IMR-90 (cell line): ENCODE measurements at places on chromosomes 16 and 17. TPM values are rescaled to one million over a fixed set of nuclear protein-coding genes. Genes with fewer than 3 reads are reported as not detected.

RTN4RL1 gene
- under 0.01 TPM in 2 replicates for total RNA-seq

CLDN7 gene
- total RNA-seq = 0.56 and 1.4 TPM in 2 replicates

ITGA2B gene
- total RNA-seq = under 0.01 TPM in 2 replicates

PSMD11 gene
- total RNA-seq = 68.0 and 85.9 TPM in 2 replicates

CHST6 gene
- total RNA-seq = under 0.01 TPM in 2 replicates

DNA sequence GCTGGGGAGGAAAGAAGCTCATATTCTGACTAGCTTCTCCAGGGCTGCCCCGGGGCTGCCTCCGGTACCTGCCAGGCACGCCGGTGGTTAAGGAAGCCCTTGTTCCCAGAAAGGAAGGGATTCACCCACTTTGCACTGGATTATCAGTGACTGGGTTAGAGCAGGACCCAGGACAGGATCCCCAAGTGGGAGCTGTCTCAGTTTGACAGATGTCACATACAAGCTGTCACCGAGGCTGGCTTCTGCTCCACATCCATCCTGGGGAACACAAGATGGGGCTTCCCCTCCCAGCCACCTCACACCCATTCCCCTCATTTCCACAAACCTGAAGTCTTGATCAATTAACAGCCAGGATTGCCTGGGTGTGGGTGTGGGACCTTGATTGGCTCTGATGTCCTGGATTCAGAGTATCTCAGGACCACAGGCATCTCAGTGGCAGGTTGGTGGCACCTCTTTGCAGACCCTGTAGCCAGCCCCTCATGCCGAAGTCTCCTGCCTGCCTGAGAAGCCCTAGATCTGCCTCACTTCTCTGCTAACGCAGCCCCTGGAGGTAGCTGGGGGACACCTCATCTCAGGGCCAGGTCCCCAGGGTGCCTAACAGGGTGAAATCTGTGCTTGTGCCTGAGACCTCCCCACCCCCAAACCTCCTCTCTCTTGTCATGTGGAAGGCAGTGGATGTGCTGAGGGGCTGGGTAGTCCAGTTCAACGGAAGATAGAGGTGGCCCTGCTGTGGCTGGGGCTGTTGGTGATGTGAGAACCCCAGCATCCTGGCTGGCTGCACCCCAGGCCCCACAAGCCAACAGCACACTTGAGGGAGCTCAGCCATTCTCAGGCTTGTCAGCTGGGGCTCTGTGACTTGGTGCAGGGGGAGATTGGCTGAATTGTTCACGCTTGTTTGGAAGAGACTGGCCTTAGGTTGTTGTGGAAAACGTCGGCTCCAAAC, 1.4 kb downstream of the CACNG5 start:
- H3K27ac ChIP-seq = no peak overlapping the region
- H3K4me3 ChIP-seq = no peak overlapping the region
- peaks cover 59% of the 10 kb centered on the region for H3K27me3 ChIP-seq
- DNase-seq = no peak
- no peaks in the 10 kb centered on the region for H3K36me3 ChIP-seq
- no peaks in the 10 kb centered on the region for H3K4me1 ChIP-seq

DNA sequence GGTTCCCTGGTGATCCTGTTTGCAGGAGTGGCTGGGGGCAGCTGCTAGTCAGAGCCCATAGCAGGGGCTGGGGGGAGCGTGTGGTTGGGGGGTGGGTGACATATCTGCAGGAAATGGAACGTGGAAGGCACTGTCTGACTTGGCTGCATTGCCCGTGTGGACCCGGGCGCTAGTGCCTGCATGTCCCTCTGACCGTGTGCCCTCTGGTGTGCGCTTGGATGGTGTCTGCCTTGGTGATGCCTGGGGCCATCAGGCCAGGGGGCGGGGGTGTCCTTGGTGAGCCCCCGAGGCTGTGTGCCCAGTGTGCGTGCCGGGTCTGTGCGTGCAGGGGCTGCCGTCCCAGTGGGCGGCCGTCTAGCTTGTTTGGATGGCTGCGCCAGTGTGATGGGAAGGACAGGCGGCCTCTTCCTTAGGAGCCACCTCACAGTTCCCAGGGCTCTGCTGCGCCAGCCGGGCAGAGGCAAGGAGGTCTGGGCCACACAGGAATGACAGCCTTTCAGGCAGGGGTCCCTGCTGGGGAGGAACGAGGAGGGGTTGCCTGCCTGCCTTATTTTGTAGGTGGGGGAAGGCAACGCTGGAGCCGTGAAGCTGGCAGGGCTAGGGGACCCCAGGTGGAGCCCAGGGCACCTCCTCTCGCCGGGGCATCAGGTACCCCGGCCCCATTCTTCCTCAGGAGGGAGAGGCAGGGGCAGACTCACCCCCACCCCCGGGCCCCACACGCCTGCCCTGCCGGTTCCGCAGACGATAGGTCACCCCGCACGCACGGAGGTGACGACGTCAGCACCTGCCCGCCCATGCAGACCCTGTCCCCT, 693 bp downstream of the NDRG4 start:
- H3K27me3 ChIP-seq = no peaks in the 10 kb centered on the region; the same call in 1 of the 2 replicates
- no peak for DNase-seq
- peak overlapping the region; percentile 16; the same call in 1 of the 2 replicates for H3K27ac ChIP-seq
- H3K4me1 ChIP-seq = peaks cover 7% of the 10 kb centered on the region; the same call in 1 of the 2 replicates

- H3K27me3 ChIP-seq = no peaks in the 10 kb centered on the region
- peak overlapping the region; percentile 66 for H3K4me3 ChIP-seq
- H3K4me1 ChIP-seq = no peaks in the 10 kb centered on the region
Observed at GRCh38 chr17:19867079-19867328, 732 bp downstream of the ULK2 start.

DNA sequence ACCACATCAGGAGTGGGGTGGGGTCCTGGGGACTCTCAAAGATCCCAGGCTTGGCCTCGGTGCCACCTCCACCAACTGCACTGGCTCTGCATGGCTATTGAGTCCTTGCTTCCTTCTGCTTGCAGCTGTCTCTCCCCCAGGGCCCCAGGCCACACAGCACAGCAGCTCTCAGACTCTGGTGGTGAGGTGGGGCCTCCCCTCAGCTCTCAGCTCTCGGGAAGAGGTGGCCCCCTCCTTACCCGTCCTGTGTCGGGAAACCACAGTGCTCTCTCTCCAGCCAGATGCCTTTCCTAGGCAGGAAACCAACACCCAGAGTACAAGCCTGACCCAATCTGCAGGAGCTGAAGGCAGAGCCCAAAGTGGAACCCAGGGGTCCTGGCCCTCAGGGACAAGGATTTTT, 18.5 kb downstream of the SRCIN1 start:
- H3K36me3 ChIP-seq = no peaks in the 10 kb centered on the region
- DNase-seq = no peak
- no peak overlapping the region for H3K27ac ChIP-seq
- no peak overlapping the region for H3K4me3 ChIP-seq

- H3K36me3 ChIP-seq = no peaks in the 10 kb centered on the region
- no peak overlapping the region for H3K27ac ChIP-seq
- DNase-seq = no peak
- H3K4me3 ChIP-seq = no peak overlapping the region
- H3K27me3 ChIP-seq = no peaks in the 10 kb centered on the region
- H3K4me1 ChIP-seq = no peaks in the 10 kb centered on the region
Observed at GRCh38 chr17:74516561-74517328, 14.5 kb downstream of the CD300LB start.

DNA sequence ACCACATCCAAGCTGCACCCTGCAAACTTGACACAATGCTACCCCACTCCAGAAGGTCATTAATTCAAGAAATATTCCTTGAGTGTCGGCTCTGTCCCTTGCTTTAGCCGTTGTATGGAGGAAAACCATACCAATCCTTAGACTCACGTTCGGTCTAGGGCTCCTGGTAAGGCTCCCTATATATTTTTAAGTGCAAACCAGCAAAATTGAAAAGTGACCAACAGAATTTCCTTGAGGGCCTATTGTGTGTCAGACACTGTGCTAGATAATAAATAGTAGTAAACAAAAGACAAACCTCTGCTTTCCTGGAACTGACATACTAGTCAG, 390 bp upstream of the BBS2 start:
- DNase-seq = no peak
- peak overlapping the region; percentile 68 for H3K27ac ChIP-seq
- peak overlapping the region; percentile 92 for H3K4me3 ChIP-seq
- H3K27me3 ChIP-seq = no peaks in the 10 kb centered on the region

GRCh38 chr16:83549316-83550182, 258.2 kb upstream of the HSBP1 start:
- no peak overlapping the region for H3K27ac ChIP-seq
- no peaks in the 10 kb centered on the region for H3K27me3 ChIP-seq
- H3K36me3 ChIP-seq = no peaks in the 10 kb centered on the region
- no peak overlapping the region for H3K4me3 ChIP-seq
- peaks cover 1% of the 10 kb centered on the region; the same call in 1 of the 2 replicates for H3K4me1 ChIP-seq
- DNase-seq = no peak

DNA sequence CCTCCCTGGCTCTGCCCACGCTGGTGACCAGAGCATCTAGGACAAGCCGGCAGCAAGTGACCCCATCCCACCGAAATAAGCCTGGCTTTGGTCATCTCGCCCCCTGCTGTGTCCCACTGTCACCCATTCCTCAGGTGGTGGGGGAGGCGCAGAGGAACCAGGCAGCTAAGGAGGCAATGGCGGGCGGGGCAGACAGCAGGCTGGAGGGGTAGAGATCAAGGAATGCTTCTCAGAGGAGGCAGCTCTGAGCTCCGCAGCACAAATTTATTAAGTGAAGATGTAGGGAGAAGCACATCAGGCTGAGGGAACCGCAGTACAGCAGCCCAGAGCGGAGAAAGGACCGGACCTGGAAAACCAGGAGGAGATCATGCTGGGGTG, 7.5 kb upstream of the KREMEN2 start:
- peaks cover 47% of the 10 kb centered on the region for H3K27me3 ChIP-seq

GRCh38 chr16:52932321-52932720, 120.4 kb downstream of the CHD9NB start:
- no peak overlapping the region for H3K4me3 ChIP-seq
- no peaks in the 10 kb centered on the region for H3K36me3 ChIP-seq
- H3K27ac ChIP-seq = no peak overlapping the region

DNA sequence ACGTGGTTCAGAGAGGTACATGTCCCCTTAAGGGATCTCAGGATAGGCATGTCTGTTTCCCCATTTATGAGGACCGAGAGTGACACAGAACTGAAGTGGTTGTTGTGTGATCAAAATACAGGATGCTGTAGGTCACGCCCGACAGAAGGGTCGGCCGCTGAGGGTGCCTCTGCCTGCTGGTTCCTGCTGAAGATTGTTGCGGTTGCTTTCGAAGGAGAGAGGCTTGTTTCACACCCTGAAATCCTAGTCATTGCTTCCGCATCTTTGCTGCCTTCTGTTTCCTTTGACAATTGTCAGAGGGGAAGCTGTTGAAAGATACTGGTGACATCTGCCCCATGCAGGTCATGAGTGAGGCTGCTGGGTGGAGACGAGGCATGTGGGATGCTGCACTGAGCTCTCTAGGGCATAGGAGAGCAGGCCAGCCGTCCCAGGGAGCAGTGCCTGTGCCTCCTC, 3.8 kb upstream of the NAT9 start:
- no peak for DNase-seq
- no peak overlapping the region for H3K4me3 ChIP-seq
- H3K4me1 ChIP-seq = peaks cover 6% of the 10 kb centered on the region; the same call in 1 of the 2 replicates
- no peak overlapping the region for H3K27ac ChIP-seq

DNA sequence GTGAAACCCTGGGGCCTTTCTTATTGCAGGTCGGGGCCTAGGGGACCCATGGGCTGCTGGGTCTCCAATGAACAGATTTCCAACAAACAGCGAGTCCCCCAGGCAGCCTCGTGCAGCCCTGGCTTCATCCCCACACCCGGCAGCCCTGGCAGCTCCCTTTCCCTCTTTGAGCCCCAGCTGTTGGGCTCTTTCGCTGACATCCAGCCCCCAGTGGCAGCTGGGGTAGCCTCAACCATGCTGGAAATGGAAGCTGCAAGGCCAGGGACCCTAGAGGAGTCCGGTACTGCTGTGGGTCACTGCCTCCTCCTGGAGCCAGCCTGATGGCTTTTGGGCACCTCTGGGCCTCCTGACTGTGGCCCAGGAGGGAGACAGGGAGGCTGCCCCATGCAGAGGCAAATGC, 5.9 kb downstream of the RPUSD1 start:
- H3K4me3 ChIP-seq = no peak overlapping the region
- H3K4me1 ChIP-seq = peaks cover 7% of the 10 kb centered on the region; the same call in 1 of the 2 replicates
- DNase-seq = no peak
- H3K27ac ChIP-seq = no peak overlapping the region
- peaks cover 9% of the 10 kb centered on the region; the same call in 1 of the 2 replicates for H3K27me3 ChIP-seq
- peaks cover 10% of the 10 kb centered on the region; the same call in 1 of the 2 replicates for H3K36me3 ChIP-seq

DNA sequence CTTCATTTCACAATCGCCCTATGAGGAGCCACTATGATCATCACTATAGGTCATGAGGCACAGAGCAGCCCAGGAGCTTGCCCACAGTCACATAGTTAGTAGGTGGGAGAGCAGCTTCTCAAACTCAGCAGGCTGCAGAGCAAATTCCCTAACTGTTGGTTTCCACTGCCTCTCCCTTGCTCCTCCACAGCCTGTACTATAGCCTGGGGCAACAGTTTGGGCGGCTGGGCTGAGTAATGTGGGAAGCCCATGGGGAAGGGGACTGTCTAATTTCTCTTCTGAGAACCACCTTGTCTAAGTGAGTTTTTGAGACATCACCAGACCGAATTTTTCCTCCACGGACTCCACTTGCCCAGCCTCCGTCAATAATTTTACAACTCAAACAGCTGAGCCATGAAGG, 73.4 kb upstream of the GPR139 start:
- no peaks in the 10 kb centered on the region for H3K4me1 ChIP-seq
- DNase-seq = no peak
- no peak overlapping the region for H3K4me3 ChIP-seq
- no peaks in the 10 kb centered on the region for H3K27me3 ChIP-seq

DNA sequence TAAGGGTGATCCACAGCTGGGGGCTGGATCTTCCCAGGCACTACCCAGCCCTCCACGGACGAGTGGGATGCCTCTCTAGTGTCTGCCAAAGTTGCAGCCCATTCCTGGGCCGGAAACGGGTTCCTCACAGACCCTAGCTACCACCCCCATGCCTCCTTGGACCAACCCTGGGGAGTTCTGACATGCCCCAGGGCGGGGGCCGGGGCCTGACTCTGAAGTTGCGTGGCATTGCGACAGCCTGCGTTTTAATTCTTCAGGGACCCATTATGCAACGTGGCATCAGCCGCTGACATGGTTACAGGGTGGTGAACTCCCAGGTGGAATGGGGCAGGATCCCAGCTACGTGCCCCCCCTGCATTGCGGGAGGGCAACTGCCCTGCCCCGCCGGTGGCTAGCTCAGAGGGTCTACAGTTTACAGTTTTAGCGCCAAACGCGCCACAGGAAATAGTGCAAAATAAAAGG, 2.7 kb downstream of the CBX4 start:
- no peak overlapping the region for H3K27ac ChIP-seq
- H3K27me3 ChIP-seq = peaks cover 16% of the 10 kb centered on the region
- H3K36me3 ChIP-seq = peaks cover 21% of the 10 kb centered on the region; the same call in 1 of the 2 replicates

GRCh38 chr17:34780438-34780837, 180.8 kb downstream of the CCT6B start:
- H3K4me1 ChIP-seq = no peaks in the 10 kb centered on the region
- H3K36me3 ChIP-seq = no peaks in the 10 kb centered on the region
- no peak overlapping the region for H3K4me3 ChIP-seq
- H3K27ac ChIP-seq = no peak overlapping the region

DNA sequence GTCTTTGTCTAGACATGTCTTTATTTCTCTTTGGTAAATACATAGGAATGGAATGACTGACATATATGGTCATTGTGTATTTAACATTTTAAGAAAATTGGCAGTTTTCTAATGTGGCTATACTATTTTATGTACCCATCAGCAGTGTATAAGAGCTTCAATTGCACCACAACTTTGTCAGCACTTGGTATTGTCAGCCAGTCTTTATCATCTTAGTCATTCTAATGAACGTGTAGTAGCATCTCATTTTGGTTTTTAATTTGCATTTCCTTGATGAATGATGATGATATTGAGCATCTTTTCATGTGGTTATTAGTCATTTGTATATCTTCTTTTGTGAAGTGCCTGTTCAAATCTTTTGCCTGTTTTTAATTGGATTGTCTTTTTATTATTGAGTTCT, 239.3 kb downstream of the CEP112 start:
- no peaks in the 10 kb centered on the region for H3K27me3 ChIP-seq
- no peak for DNase-seq
- H3K4me1 ChIP-seq = no peaks in the 10 kb centered on the region
